ENCODE measurements at places on chromosomes 4 and X.
A peak's percentile ranks its signal among the peaks of the same experiment; 100 is the strongest.

- DNase-seq: no peak
These were observed 326.3 kb upstream of the GRIA3 start for GRCh38 chrX:122857734-122858133.

GRCh38 chrX:20382518-20383297, 116.0 kb upstream of the RPS6KA3 start:
- DNase-seq: peak; percentile 14

GRCh38 chr4:175109933-175110332, 191.8 kb downstream of the ADAM29 start:
- DNase-seq: no peak

DNA sequence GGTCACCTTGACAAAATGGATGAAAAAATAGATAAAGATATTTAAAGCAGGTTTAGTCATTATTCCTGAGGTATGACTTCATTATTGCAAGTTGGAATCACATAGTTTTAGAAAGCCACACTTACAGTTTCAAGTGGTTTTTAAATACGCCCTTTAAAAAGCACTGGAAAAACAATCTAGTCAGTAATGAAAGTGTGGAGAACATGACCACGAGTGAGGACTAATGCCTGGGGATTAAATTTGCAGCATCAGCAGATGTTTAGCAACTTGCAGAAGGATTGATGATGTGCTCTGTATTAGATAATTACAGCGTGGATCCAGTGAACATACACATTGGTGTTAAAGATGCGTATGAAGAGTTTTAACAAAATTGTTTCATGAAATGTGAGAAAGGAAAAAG, 5.9 kb downstream of the SPARCL1 start:
- no peak for DNase-seq

DNA sequence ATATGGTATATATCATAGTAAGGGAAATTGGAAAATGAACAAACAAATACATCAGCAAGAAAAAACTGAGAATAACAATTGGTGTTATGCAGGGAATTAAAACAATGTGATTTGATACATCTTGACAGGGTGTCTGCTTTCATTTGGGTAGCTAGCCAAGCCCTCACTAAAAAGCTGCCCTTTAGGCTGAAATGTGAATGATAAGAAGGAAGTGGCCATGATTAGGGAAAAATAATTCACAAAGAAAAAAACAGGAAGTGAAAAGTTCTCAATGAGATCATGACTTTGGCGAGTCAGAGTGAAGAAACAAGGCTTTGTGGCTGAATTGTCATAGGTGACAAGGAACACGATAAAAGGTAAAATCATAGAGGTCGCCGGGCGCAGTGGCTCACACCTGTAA, 675.8 kb upstream of the SLIT2 start:
- peak; percentile 6 for DNase-seq

DNA sequence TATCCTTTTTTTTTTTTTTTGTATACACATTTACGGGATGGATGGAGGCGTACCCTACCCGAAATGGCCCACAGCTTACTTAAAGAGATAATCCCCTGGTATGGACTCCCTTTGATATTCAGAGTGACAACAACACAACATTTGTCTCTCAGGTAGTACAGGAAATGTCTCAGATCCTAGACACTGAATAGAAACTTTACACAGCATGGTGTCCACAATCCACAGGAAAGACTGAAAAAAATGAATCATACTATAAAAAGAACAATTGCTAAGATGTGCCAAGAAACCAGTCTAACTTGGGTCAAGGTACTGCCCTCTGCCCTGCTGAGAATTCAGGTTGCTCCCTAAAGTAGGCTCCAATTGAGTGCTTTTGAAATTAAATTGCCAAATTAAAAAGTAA, 100.8 kb upstream of the LANCL3 start:
- no peak for DNase-seq

DNA sequence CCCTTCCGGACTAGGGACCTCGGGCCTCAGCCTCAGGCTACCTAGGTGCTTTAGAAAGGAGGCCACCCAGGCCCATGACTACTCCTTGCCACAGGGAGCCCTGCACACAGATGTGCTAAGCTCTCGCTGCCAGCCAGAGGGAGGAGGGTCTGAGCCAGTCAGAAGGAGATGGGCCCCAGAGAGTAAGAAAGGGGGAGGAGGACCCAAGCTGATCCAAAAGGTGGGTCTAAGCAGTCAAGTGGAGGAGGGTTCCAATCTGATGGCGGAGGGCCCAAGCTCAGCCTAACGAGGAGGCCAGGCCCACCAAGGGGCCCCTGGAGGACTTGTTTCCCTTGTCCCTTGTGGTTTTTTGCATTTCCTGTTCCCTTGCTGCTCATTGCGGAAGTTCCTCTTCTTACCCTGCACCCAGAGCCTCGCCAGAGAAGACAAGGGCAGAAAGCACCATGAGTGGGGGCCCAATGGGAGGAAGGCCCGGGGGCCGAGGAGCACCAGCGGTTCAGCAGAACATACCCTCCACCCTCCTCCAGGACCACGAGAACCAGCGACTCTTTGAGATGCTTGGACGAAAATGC, at the start of gene WAS:
Gene WAS, plus strand, starts transcription at position 389 of the 572 bp plus-strand sequence. Its CDS starts 55 bp downstream, at position 444.
- no peak for DNase-seq

GRCh38 chrX:15911734-15912550, 57.3 kb upstream of the AP1S2 start:
- DNase-seq: no peak

GRCh38 chr4:138448169-138448568, 206.0 kb upstream of the SLC7A11 start:
- no peak for DNase-seq

GRCh38 chr4:11614426-11614825, 185.7 kb upstream of the HS3ST1 start:
- no peak for DNase-seq

DNA sequence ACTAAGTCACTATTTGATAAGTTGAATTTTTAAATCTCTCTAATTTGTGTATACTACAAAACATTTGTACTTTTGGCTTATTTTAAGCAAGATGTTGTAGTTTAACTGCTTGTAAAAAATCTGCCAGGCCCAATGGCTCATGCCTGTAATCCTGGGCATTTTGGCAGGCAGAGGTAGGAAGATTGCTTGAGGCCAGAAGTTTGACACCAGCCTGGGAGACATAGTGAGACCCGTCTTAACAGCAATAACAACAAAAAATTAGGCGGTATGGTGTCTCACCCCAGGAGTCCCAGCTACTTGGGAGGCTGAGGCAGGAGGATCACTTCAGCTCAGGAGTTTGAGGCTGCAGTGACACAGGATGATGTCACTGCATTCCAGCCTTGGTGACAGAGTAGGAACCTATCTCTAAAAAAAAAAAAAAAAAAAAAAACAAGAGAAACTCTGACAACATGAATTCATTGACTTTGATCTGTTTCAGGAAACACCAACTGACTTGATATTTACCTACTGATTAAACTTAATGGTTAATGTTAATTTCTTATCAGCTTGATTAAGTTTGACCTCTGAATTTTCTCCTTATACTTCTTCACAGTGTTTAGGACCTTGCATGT, 8.9 kb downstream of the FHIP1A start:
- DNase-seq: peak; percentile 44

DNA sequence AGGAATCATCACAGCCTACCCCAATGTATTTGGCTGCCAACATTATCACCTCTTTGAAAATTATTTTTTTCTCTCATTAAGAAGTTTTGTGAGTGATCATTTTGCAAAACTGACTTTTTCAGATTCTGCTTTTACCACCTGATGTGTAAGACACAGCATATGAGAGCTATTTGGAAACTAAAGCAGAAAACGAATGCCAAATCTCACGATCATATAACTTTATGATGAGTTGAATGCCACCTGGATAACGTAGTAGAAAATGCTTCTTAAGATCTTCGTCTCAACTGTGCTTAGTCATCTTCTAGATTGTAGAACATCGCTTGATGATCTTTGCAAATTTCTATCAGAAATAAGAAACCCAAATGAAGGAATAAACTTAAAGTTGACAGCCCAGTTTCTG, 21.3 kb upstream of the GRXCR1 start:
- DNase-seq: no peak

GRCh38 chr4:138535316-138535715, 293.2 kb upstream of the SLC7A11 start:
- DNase-seq: peak; percentile 10

DNA sequence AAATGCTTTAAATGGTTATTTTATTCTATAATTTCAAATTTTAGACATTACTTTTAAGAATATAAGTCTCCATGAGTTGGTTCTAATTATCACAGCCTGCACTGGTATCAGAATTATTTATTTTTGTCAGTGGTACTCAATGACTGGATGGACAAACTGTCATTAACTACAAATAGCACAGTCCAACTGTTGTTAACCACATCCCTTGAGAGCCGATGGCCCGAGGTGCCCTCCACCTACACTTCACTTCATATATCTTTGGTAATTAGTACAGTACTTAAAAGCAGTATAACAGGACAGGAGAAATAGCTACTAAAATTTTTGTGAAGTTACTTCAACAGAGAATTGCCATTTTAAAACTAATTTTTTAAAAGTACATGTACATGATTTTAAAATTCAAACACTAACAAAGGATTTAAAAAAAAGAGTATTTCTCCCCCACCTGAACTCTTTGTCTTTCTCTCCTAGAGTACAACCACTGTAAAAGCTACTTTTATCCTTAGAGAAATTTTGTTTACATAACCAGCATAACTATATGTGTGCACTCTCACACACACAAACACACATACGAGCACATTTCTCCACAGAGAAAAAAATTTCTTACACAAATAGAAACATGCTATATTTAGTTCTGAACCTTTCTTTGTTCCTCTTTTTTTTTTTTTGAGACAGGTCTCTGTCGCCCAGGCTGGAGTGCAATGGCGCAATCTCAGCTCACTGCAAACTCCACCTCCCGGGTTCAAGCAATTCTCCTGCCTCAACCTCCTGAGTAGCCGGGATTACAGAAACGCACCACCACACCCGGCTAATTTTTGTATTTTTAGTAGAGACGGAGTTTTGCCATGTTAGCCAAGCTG, 6.5 kb downstream of the TIFA start:
- DNase-seq: no peak

DNA sequence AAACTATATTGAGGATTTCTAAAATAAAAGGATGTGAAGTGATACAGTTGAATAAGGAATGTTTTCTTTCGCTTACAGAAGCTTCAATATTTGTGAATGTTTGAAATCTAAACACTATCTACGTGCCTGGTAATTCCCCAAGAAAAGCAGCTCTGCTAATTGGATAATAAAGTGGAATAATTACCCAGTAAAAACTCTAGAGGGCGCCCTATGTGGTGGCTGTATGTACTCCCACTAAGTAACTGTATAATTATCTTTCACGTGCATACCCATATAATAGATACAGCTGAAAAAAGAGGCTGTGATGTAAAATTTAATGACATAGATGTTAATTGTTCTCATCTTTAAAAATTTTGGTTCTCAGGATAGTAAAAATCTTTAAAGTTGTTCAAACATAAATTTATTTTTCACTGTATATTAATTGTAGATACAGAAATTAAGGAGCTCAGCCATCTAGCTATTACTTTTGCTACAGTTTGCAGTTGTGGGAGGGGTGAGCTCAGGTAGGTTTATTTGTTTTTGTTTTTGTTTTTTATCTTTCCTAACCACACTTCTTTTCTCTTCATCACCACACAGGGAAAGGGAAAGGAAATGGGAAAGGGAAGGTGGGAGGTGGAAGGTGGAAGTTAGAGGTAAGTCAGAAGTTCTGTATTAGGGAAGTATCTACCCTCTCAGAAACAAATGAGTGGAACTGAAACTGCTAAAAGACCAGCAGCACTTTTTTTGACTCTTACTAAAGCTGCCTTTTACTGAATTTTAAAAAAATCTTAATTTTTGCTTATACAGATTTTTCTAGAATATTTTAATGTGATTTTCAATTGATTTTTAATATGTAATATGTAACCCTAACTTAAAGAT, 151.7 kb upstream of the RPS6KA6 start:
- DNase-seq: peak; percentile 47

GRCh38 chr4:106981431-106981830, 54.7 kb downstream of the DKK2 start:
- no peak for DNase-seq

- peak; percentile 57 for DNase-seq
These were observed 1477.7 kb upstream of the IGFBP7 start for GRCh38 chr4:58587856-58588255.

- no peak for DNase-seq
These were observed 4.9 kb upstream of the MAGEB17 start for GRCh38 chrX:16162391-16162790.

GRCh38 chr4:145041378-145041777, 56.6 kb downstream of the ANAPC10 start:
- no peak for DNase-seq

- peak; percentile 15 for DNase-seq
These were observed 52.5 kb upstream of the GRPEL1 start for GRCh38 chr4:7120341-7120740.

DNA sequence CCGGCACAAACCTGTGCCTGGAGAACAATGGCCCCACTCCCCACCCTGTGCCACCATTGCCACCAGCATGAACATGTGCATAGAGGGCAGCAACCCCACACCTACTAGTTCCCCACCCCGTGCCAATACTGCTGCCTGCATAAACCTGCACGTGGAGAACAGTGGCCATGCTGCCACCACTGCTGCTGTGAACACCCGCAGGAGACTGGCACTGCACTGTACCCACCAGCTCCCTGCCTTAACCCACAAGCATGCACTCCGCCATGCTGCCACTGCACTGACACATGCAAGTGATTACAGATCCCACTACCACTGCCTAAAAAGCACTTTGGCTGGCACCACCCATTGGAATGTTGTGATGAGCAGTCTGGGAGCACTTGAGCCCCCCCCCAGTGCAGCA, 77.3 kb downstream of the NAA11 start:
- no peak for DNase-seq

- DNase-seq: peak; percentile 62
These were observed 45.6 kb downstream of the RFC1 start for GRCh38 chr4:39320381-39321115.

DNA sequence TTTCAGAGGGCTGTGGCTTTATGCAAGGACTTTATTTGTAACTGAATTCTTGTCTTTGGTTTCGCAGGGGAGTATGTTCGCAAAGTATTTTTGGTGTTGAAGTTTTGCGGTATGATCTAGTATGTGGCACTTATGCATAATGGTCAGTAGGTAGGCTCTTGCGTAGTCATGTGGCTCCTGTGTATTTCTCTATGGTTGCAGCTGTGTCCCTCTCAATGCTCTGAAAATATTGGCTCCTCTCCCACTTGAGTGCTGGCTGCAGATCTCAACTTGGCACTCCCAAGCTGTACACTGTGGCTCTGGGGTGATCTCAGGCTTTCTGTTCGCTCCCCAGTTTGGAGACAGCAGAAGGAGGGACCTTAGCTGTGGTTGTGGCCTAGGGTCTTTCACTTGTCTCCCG, 24.8 kb downstream of the ARMCX5 start:
- no peak for DNase-seq

- no peak for DNase-seq
These were observed 29.1 kb downstream of the ARHGEF9 start for GRCh38 chrX:63755892-63756291.

DNA sequence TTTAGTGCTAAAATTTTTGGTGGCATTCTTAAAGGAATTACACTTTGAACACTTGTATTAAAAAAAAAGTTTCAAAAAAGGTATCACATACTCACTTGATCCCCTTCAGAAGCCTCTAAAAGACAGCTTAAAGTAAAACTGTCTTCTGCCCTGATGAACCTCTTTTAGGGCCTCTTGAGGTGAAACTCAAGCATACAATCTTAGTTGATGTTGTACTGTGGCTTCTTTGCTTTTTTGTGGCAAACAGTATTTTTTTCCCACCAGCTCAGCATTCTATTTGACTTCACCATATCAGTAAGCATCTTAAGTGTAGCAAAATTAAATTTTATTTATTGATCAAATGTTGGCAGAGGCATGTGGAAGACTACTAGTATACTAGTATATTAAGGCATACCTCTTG, 13.7 kb downstream of the SEC24B start:
- no peak for DNase-seq
